Adipocyte (in vitro differentiated cells): ENCODE measurements at places on chromosomes 2 and 18.

DNA sequence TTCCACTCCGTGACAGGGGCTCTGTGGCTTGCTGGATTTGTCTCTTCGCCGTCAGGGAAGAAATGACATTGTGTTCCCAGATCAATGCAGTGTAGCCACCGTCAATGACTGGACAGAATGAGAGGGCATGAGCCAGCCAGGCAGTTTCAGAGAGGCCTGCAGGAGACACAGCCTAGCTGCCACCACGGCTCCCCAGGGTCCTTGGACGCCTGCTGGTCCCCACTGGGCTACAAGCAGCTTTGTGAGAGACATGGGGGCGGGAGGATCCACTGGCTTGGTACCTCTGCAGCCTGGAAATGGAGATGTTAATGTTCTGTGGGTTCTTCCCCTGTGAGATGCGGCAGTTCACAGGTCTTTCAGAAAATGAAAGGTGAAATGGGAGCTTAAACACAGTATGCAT lies 12.1 kb upstream of the AMER3 start:
- DNase-seq: no peak

GRCh38 chr2:20094955-20095354 lies 43.5 kb upstream of the LAPTM4A start:
- no peak for DNase-seq

GRCh38 chr18:47284721-47285395 lies 33.4 kb upstream of the SKOR2 start:
- DNase-seq: no peak

DNA sequence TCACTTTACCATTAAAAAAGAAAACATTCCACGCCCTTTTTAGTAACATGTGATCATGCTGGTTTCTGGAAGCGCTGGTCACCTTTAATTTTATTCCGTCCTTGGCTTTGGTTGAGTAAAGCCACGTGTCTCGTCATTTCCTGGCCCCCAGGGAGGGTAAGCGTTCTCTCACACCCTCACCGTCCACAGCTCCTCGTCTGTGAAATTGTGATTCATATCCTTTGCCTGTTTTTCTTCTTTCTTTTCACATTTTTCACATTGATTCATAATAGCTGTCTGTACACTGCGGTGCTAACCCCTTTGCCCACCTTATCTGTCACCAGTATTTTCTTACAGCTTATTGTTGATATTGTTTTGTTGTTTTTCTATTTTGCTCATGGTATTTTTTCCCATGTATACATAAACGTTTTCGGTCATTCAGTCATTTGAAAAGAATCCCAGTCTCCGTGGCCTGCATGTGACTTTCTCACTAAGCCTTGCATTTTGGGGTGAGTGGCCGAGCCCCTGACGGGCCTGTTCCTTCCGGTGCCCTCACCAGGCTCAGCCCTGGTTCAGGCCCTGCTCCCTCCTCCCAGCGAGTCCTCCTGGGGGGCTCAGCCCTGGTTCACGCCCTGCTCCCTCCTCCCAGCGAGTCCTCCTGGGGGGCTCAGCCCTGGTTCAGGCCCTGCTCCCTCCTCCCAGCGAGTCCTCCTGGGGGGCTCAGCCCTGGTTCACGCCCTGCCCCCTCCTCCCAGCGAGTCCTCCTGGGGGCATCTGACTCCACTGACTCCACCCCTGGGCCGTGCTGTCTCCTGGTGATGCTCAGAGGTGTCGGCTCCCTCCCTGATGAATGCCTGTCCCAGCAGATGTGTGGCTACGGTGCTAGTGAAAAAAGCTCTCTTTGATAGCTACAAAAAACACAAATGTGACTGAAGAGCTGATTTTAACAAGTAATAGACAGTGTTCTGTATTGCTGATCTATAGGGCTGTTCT lies 249.7 kb upstream of the PXDN start:
- DNase-seq: no peak

DNA sequence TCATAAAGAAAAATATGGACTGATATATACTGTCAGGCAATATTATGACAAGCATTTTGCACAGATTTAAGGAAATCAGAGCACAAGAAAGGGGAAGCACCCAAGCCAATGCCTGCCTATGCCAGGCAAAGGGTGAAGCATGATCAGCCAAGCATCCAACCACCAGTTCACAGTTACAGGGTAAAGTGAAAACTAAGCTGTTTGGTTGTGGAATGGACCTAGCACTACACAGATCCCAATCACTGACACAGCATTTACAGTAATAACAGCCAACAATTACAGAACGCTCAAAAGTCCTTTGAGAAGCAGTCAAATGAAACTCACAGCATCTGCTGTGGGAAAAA lies 90.3 kb downstream of the SP3 start:
- DNase-seq: no peak

DNA sequence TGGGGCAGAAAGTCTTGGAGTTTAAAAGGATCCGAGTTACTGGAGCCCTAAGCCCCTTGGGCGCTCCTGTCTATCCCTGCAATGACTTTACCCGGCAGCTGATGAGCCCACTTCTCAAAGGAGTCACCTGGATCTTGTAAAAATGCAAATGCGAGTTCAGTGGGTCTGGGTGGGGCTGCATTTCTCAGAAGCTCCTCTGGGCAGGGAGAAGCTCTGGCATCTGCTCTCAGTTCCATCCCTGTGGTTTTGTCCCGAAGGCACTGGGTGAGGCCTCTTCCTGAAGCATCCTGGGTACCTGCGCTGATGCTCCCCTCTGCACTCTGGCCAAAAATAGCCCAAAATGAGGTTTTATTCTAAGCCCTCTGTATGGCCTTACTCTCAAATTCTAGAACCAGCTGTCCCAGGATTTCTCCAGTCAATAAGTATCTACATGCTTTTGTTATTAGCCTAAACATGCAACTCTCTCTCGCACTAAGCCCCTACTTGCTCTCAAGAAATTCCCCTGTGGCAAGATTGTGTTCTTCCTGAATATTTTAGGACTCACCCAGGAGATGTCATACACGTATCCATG lies 167.8 kb upstream of the APCDD1 start:
- DNase-seq: peak; percentile 12

GRCh38 chr18:35808796-35809195 lies 163.7 kb upstream of the RMP24 start:
- no peak for DNase-seq

DNA sequence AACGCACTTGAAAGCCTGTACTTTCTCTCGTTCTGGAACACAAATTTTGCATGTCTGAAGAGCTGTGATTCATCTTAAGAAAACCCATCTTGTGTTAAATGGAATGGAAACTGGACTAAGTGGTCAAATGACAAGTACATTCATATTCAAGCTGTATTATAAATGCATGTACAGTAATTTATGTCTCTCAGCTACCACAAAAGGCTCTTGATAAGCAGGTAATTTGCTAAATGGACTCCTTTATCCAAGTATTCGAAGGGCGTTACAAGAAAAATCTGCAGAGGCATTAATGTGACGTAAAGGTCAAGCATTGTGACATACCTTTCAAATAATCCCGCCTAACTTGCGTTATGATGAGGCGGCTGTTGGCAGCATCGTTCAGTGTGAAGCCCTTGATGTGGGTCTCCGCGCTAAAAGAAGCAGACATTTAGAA lies 66.6 kb downstream of the ABCG8 start:
- no peak for DNase-seq
